IMR-90 (cell line): ENCODE measurements at places on chromosomes 11 and 22. TPM values are rescaled to one million over a fixed set of nuclear protein-coding genes. Genes with fewer than 3 reads are reported as not detected.

DNA sequence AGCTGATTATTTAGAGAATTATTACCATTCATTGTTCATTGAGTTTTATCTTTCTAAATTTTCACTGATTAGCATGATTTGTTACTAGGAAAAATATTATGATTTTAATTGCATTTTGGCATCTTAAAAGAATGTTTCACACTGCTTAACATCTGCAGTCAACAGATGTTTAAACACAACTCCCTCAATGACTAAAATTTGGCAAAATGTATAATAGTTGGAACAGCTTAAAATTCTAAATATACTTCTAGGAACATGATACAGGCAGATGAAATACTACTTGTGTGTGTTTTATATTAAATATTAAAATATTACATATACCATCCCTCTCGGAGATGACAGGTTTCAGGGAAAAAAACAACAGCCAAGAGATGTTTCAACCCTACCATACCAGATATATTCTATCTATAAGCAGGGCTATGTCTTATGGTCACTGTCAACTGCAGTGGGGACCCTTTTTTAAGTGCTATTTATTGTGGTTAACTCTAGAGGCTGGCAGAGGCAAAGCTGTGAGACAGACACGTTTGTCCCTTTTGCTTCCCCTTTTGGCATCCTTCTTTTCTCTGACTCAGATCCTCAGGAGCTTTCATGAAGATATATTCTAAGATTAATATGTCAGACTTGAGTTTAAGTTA is 81.9 kb downstream of the BDNF start:
- no peaks in the 10 kb centered on the region for H3K27me3 ChIP-seq
- H3K4me3 ChIP-seq: no peak overlapping the region
- no peaks in the 10 kb centered on the region for H3K36me3 ChIP-seq
- H3K4me1 ChIP-seq: peaks cover 4% of the 10 kb centered on the region

- H3K4me1 ChIP-seq: no peaks in the 10 kb centered on the region
- no peak for DNase-seq
- no peaks in the 10 kb centered on the region for H3K36me3 ChIP-seq
- no peak overlapping the region for H3K4me3 ChIP-seq
- H3K27ac ChIP-seq: no peak overlapping the region
These were observed 1160.3 kb downstream of the FAM181B start for GRCh38 chr11:81573367-81573766.

DNA sequence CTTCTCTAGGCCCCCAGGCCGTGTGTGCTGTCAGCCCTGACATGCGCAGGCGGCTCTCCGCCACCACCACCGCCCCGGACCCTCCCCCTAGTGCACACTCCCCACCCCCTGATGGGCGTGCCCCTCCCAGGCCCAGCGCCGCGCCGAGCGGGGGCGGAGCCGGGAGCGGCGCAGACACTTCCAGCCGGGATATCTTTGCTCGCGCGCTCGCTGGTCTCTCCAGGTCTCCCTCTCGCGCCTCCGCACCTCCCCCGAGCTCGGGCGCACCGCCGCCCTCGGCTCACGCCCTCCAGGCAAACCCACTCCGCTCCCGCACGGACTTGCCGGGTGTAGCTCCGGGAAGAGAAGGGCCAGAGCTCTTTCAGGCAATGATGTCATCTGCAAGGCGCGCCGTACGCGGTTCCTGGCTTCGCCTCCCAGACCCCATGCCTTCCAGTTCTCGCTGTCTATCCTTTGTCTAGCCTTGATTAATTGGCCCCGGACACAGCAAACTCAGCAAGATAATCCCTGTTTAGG is at the start of gene SCN3B:
SCN3B (minus strand) TSS at position 59 of the 516 bp plus-strand sequence. CDS start 823 bp downstream, outside the sequence.
- H3K4me3 ChIP-seq: peak within 1 kb of the TSS; percentile 75
- peaks cover 14% of the 10 kb centered on the region for H3K27me3 ChIP-seq
- no peak within 1 kb of the TSS for H3K27ac ChIP-seq
- H3K36me3 ChIP-seq: no peaks in the 10 kb centered on the region
- H3K4me1 ChIP-seq: no peaks in the 10 kb centered on the region

DNA sequence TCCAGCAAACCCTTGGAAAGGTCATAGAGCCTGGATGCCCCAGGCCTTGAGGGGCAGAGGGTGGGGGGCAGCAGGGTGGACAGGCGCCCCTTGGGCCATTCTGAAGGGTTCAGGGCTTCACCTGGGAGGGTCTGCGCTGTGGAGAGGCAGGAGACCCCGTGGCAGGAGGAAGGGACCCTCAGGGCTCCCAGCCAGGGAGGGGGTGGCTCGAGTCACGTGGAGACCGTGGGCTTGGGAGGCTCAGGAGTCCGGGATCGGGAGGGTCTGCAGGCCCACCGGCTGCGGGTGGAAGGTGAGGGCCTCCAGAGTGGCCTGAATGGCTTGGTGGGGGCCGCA is 48.5 kb upstream of the A4GALT start:
- no peaks in the 10 kb centered on the region for H3K36me3 ChIP-seq
- no peak overlapping the region for H3K4me3 ChIP-seq
- H3K27me3 ChIP-seq: no peaks in the 10 kb centered on the region
- no peak for DNase-seq

- DNase-seq: no peak
- no peaks in the 10 kb centered on the region for H3K36me3 ChIP-seq
- H3K27ac ChIP-seq: no peak overlapping the region
These were observed 209.9 kb upstream of the NCAM1 start for GRCh38 chr11:112751329-112751728.

- no peak for DNase-seq
- H3K27ac ChIP-seq: peak overlapping the region; percentile 78
- peaks cover 27% of the 10 kb centered on the region for H3K4me1 ChIP-seq
- H3K36me3 ChIP-seq: peaks cover 13% of the 10 kb centered on the region
- peak overlapping the region; percentile 69 for H3K4me3 ChIP-seq
- no peaks in the 10 kb centered on the region for H3K27me3 ChIP-seq
These were observed 32.3 kb downstream of the PISD start for GRCh38 chr22:31629741-31630184.

GRCh38 chr11:126113515-126113957 is 50.9 kb upstream of the CDON start:
- H3K36me3 ChIP-seq: no peaks in the 10 kb centered on the region
- H3K27ac ChIP-seq: no peak overlapping the region; the same call in 1 of the 2 replicates
- peaks cover 23% of the 10 kb centered on the region for H3K27me3 ChIP-seq
- DNase-seq: peak; percentile 96
- H3K4me3 ChIP-seq: no peak overlapping the region

DNA sequence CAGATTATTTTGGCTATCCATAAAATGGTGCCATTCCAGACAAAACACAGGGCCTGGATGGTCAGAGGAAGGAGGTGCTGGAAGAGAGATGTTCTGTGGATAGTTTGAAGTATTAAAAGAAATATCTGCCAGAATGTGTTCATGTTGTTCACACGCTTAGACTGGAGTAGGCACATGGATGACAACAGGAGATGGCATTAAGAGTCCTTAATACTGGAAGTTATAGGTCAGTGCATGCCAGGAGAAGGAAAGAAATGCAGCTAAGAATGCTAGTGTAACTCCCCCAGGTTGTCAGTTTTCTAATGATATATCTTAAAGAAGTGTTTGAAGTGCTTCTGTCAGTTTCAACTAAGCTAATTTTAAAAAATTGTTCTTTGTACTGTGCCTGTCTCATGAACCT is 20.2 kb downstream of the KREMEN1 start:
- H3K27me3 ChIP-seq: no peaks in the 10 kb centered on the region
- H3K4me3 ChIP-seq: no peak overlapping the region
- no peak overlapping the region for H3K27ac ChIP-seq
- no peak for DNase-seq

GRCh38 chr11:75602951-75603350 is 40.9 kb downstream of the SERPINH1 start:
- H3K4me1 ChIP-seq: peaks cover 20% of the 10 kb centered on the region
- no peak overlapping the region for H3K4me3 ChIP-seq
- no peaks in the 10 kb centered on the region for H3K27me3 ChIP-seq
- DNase-seq: peak; percentile 33
- H3K36me3 ChIP-seq: no peaks in the 10 kb centered on the region

GRCh38 chr11:119858288-119858687 is 129.3 kb upstream of the NECTIN1 start:
- H3K4me1 ChIP-seq: no peaks in the 10 kb centered on the region
- DNase-seq: no peak
- no peaks in the 10 kb centered on the region for H3K36me3 ChIP-seq
- H3K27ac ChIP-seq: no peak overlapping the region
- no peak overlapping the region for H3K4me3 ChIP-seq
- H3K27me3 ChIP-seq: peaks cover 30% of the 10 kb centered on the region; the same call in 1 of the 2 replicates

GRCh38 chr11:124762105-124762623 is at the start of gene ESAM:
Gene ESAM, minus strand, starts transcription at chr11:124762290. Its CDS starts 136 bp downstream, at chr11:124762154.
- peaks cover 17% of the 10 kb centered on the region; the same call in 1 of the 2 replicates for H3K27me3 ChIP-seq
- peak within 1 kb of the TSS; percentile 32 for H3K4me3 ChIP-seq
- DNase-seq: no peak

GRCh38 chr11:75456596-75457183 is 23.7 kb upstream of the KLHL35 start:
- peaks cover 7% of the 10 kb centered on the region for H3K4me1 ChIP-seq
- H3K4me3 ChIP-seq: no peak overlapping the region
- no peaks in the 10 kb centered on the region for H3K36me3 ChIP-seq
- no peaks in the 10 kb centered on the region for H3K27me3 ChIP-seq
- DNase-seq: no peak

- H3K27ac ChIP-seq: peak overlapping the region; percentile 93
- H3K4me3 ChIP-seq: no peak overlapping the region
- no peaks in the 10 kb centered on the region for H3K36me3 ChIP-seq
These were observed 37.1 kb upstream of the THY1 start for GRCh38 chr11:119460097-119460496.

Gene NNMT
- 76.1 and 79.7 TPM in 2 replicates for polyA plus RNA-seq
